ENCODE measurements at places on chromosomes 12 and 14.

- no peak for DNase-seq
Measured at GRCh38 chr14:69101331-69101826, 51.5 kb downstream of the DCAF5 start.

GRCh38 chr14:54478636-54479215, 10.1 kb downstream of the GMFB start:
- DNase-seq, result no peak

DNA sequence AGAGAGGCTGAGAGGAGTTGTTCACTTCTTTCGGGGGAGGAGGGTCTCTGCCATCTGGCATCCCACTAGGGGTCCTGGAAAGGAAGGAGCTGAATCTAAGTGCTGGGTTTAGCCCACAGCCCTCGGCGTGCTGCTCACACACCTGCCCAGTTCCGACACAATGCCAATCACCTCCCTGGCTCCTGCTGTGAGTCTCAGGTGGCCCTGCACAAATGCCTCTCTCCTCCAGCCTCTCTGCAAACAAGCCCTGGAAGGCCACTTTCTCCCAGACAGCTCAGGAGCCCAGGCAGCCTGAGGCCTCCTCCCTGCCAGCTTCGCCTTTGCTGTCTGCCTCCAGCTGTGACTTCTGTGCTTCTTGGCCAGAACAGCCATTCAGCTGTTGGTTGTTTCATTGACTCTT, 51.2 kb downstream of the SMIM41 start:
- DNase-seq, result no peak

DNA sequence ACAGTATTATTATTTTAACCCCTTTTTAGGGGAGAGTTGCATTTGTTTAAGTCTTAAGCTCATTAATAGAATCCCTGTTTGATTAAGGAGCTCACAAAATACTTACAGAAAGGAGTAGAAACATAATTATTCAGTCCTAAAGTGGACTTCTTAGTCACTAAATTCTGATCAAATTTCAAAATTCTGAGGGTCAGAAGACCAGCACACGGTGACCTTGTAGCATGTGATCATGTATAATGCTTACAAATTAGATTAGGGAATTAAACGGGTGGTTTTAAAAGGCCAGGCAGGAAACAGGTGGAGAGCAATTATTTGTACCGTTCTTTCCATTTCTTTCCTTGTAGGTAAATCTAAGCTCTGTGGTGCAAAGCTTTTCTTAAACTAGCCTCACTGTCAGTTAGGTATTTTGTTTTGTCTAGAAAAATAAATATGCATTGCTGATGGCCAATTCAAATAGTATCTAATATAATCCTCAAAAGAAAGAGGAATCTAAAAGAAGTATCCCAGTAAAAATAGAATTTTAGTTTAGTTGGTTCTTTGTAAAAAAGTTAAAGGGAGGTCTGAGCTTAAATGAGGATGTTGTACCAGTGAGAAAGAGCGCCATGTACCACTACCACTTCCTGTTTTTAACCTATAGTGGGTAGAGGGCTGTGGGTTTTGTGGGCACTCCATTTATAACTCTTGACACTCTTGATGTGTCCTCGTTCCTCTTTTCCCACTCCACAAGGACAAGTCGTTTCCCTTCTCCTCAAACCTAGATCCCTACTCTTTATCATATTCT, 51.1 kb downstream of the SLC38A1 start:
- no peak for DNase-seq

DNA sequence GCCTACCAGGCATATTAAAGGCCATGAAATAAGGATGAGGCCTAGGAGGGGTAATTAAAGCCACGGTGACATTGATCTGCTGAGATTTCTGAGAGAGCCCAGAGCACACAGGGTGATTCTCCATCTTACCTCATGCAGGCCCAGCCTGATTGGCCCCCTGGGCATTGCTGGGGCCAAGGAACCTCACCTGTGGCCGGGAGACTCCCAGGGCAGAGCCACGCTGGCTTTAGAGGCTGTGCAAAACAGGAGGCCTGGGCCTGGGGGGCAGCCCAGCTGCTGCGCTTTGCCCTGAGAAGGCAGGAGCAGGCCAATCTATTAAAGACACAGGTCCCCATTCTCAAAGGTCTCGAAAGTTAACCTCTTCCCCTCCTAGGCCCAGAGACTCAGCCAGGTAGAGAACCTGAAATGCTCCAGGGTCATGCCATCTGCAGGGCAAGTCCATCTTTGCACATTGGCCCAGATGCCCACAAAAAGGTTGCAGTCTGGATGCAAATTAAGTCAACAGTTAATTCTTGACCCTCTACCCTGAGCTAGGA, 1099.7 kb downstream of the BCL11B start:
- no peak for DNase-seq

DNA sequence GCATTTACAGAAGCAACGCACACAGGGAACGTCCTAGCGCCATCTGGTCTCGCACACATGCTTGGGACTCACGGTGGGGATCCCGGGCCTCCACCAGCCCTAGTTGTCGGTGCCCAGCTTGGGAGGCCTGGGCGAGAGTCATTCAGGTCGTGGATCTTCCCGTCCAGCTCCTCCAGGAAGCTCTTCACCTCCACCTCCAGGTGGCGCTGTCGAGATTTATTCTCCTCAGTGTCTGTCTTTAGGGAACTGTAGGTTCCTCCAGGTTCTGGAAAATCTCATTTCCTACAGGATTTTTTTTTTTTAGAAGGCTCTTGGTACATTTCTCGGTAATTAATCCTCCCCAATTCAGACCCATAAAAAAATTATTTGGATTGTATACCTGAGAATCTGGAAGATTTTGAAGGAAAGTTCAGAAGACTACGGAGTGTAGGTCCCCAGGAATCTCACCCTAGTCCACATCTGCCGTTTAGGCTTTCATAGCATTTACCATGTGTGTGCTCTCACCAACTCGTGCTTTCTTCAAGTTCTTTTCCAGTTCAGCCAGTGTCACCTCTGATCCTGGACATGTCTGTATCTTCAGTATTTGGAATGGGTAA, 910.0 kb downstream of the TMEM121 start:
- DNase-seq, result no peak

GRCh38 chr14:67738740-67739504, 37.2 kb downstream of the RDH12 start:
- no peak for DNase-seq

DNA sequence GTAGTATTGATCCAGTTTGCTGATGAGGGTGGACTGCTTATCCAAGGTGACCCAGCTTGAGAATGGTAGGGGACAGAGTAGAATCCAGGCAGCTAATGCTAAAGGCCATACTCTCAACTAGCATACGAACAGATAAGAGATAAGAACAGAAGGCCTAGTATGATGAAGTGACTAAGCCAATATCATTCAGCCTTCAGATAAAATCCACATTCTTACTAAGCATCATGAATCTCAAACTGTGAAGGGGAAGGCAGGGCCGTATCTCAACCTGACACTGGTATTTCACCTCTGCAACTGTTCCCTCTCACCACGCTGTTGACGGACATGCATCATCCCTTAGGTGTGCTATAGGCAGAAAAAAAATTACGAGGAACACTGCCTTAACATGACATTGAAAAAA, 8.1 kb upstream of the CKAP4 start:
- no peak for DNase-seq

GRCh38 chr12:105166736-105167135, 59.2 kb downstream of the WASHC4 start:
- DNase-seq, result no peak

GRCh38 chr12:123049398-123050240, 69.1 kb downstream of the ARL6IP4 start:
- no peak for DNase-seq

DNA sequence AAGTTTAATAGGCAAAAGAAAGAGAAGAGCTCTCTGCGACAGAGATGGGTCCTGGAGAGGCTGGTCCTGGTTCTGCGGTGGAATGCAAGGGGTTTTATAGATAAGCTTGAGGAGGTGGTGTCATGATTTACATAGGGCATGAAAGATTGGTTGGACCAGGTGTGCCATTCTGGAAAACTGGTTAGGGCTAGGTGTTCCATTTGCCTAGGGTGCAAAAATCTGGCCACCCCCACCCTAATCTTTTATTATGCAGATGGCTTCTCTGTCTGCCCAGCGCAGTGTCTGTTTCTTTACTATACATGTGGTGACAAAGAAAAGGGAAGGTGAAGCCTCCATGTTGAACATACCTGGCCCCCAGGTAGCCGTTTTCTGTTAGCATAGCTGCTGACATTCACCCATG, 65.4 kb downstream of the ERC1 start:
- DNase-seq, result no peak

- DNase-seq, result no peak
Measured at GRCh38 chr12:31970199-31970598, 11.0 kb downstream of the RESF1 start.

- DNase-seq, result no peak
Measured at GRCh38 chr12:122081083-122081696, 2.6 kb downstream of the MLXIP start.

DNA sequence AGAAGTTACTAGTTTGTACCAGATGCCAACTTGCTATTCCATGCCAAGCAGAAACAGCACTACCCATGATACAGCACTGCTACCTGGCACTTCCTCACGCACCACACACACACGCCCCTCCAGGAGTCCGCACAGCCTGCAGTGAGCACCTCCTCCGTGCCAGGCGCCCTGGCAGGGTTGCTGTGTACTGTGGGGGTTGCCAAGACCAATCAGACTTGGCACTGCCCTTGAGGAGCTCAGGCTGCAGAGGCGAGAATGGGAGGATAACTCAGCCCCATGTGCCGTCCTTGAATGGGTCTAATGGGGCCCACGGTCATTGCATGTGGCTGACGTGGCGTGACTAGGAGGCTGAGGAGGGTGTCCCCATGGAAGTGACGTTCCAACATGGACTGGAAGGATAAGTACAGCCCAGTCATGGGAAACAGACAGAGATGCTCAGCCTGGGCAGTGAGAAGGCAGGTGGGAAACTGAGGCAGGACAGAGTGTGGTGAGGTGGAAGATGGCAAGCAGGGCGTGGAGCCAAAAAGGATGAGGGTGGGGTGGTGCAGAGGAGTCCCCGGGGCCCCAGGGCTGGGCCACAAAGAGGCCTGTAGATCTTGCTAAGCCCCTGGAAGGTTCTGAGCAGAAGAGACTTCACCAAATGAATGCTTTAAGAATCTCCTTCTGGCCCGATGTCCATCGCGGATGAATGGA, 65.3 kb upstream of the C14orf180 start:
- no peak for DNase-seq

DNA sequence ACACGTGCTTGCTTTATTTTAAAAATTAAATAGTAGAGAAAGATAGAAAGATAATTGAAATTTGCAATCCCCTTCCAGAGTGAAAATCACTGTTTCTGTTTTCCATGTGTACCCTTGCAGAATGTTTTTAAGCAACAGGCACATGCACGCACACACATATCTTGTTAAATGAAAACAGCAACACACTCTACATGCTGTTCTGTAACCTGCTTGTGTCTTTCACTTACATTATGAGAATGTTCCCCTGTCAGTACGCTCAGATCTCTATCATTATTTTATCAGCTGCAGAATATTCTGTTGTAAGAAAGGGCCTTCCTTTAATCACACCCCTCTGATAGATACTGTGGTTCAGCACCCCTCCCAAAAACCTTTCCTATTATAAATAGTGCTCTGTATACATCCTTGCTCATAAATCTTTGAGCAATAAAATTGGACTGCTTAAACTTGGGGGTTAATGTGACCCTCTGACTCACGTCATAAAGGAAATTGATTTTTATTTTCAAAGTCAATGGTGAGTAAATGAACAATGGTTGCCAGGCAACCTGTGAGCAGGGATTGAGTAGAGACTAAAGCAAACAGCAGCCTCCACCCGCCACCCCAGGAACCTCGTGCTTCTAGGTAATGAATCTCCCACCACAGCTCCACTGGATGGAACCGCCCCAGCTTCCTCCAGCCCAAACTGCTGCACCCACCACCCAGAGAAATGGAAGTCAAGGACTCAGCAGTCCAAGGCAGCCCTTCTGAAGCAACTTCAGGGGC, 31.9 kb upstream of the CHGA start:
- no peak for DNase-seq

- no peak for DNase-seq
Measured at GRCh38 chr12:111503116-111503515, 96.0 kb downstream of the ATXN2 start.

- DNase-seq, result no peak
Measured at GRCh38 chr12:128627659-128628058, 196.1 kb downstream of the SLC15A4 start.

GRCh38 chr12:325906-326305, 63.2 kb downstream of the KDM5A start:
- DNase-seq, result no peak

- no peak for DNase-seq
Measured at GRCh38 chr12:120914794-120915193, 10.6 kb upstream of the SPPL3 start.

DNA sequence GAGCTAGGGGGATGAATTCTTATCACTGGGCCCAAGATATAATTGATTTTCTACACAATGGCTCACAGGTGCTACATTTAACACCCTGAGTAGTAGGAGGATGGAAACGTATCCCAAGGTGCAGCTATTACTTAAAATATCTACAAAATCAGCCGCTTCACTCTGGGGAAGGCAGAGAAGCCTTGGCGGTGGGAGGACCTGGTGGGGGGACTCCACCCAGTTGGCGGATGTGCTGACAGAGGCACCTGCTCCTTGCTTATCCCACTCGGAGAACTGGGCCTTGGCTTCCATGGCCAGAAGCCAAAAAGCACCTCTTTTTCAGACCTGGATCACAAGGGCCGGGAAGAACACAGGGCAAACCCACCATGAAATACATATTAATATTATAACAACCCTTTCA, 106.3 kb downstream of the OTX2 start:
- no peak for DNase-seq

GRCh38 chr12:9381619-9382018, 173.4 kb upstream of the PZP start:
- no peak for DNase-seq

- DNase-seq, result no peak
Measured at GRCh38 chr14:24900269-24901100, 149.5 kb downstream of the STXBP6 start.

All from C1 segment of cervical spinal cord (tissue), 14 donors.